ENCODE measurements at places on chromosomes 2 and 18.

GRCh38 chr2:28232295-28232694, 160.4 kb upstream of the FOSL2 start:
- no peak for DNase-seq

DNA sequence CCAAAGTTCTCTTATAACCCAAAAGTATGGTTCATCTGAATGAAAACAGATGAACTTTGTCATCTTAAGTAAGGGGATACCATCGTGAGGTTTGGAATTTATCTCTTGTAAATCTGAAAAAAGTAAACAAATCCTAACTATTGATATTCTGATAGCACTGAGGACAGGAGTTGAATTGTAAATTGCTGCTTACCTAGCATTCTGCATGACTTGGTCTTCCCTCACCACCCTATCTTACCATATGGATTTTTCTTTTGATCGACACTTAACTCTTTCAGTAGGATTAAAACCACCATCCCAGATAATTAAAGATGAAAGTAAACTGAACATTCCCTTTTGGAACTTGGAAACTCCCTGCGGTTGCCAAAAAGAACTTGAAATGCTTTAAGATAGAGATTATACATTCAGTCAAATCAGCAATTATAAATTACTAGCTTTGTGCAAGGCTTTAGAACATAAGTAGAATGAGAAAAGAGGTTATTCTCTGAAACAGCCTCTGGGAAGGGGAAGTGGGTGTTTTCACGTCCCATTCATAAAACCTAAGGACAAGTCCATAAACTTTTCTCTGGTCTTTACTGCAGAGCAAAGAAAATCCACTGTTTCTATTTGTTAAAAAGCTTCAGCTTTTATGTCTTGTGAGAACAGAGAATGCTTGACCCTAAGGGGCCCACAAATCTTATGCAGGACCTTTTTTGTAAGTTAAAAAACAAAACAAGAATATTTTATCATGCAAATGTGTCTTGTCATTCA, 49.7 kb upstream of the ZNF397 start:
- no peak for DNase-seq

DNA sequence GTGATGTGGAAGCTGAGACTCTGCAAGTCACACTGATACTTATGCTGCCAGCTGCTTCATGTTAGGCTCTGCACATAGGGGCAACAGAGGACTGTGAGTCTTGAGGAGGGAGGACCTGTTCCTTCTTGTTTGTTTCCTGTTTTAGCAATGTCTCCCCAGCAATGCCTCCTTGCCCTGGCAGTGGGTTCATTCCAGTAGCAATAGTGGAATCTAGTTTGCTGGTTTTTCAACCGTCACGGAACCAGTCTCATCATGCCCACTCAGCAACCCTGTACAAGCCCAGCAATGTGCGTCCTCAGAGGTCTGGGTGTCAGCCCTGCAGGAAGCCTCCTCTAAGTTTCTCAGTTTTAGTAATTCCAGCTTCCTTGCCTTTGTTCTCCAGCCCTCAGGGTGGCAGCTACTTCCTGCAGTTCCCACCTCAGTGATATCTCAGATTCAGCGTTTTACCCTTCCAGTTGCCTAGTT, 20.5 kb upstream of the ITGB6 start:
- no peak for DNase-seq

DNA sequence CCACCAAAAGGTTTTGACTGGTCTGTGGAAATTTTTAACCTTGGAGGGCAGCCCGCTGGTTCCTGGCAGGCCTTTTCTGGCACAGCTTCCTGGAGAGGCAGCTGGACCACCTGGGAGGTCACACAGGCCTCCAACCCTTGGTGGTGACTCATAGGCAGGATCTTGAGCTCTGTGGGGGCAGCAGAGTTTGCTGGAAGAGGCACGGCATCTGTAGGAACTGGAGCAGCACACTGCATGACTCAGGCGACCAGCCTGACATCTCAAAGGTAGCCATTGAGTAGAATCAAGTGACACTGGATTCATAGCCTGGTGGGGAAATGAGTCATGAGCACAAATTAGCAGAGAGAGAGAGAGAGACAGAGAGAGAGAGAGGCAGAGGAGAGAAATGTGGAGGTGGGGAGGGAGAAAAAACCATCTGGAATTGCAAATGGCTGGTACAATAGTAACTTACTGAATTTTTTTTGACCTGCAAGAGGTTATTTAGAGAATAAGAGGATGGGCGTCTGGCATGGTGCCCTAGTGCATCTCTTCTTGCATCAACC, 57.4 kb downstream of the TRPM8 start:
- no peak for DNase-seq

GRCh38 chr2:169254774-169255173, 107.6 kb downstream of the LRP2 start:
- no peak for DNase-seq

- DNase-seq: no peak
Observed at GRCh38 chr18:35691625-35692024, 110.1 kb downstream of the GALNT1 start.

Data from NAMALWA (cell line).